ENCODE measurements at places on chromosomes 1 and 21.
A peak's percentile ranks its signal among the peaks of the same experiment; 100 is the strongest.

GRCh38 chr1:184387476-184388318 lies 868 bp downstream of the C1orf21 start:
- peak; percentile 19 for DNase-seq

- DNase-seq = no peak
These were observed 4.5 kb downstream of the RPS6KA1 start for GRCh38 chr1:26533951-26534509.

GRCh38 chr1:207014728-207015127 lies 17.8 kb downstream of the C1orf116 start:
- no peak for DNase-seq

GRCh38 chr1:246450611-246451251 lies 56.3 kb downstream of the SMYD3 start:
- no peak for DNase-seq

- no peak for DNase-seq
These were observed 19.3 kb downstream of the DMRTB1 start for GRCh38 chr1:53478502-53478818.

DNA sequence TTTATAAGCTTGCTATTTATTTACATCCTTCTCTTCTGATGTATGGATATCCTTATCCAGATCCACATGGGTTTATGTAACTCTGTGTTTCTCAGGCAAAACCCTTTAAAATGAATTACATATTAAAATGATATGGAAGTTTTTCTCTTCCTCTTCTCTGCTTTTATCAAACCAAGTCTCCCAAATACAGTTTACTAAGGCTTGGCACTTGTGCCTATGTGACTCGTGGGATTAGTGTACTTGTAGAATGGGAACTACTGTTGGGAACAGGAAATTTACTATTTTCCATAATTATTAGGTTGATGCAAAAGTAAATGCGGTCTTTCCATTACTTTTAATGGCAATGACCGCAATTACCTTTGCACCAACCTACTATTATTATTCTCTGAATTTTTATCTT lies 14.8 kb downstream of the SIM2 start:
- DNase-seq = no peak

GRCh38 chr1:219938706-219939105 lies 10.3 kb upstream of the SLC30A10 start:
- no peak for DNase-seq

GRCh38 chr21:37509802-37510393 lies 143.3 kb downstream of the DYRK1A start:
- no peak for DNase-seq

DNA sequence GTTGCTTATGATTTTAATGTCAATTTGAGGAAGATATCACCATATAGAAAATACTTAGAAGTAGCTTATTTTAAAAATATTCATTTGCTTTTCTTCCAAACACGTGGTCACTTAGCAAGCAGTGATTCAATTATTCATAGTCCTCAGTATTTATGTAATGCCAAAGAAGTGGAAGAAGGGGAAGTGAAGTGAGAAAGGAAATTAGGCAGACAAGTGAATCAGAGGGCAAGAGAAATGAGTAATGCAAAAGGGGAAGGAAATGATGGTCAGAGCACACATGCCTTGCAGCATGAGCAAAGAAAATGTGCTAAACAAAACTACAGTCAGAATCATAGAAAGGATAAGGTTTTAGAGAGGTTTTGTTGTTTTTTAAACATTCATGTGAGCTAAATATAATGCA lies 31.8 kb downstream of the SDCCAG8 start:
- no peak for DNase-seq

DNA sequence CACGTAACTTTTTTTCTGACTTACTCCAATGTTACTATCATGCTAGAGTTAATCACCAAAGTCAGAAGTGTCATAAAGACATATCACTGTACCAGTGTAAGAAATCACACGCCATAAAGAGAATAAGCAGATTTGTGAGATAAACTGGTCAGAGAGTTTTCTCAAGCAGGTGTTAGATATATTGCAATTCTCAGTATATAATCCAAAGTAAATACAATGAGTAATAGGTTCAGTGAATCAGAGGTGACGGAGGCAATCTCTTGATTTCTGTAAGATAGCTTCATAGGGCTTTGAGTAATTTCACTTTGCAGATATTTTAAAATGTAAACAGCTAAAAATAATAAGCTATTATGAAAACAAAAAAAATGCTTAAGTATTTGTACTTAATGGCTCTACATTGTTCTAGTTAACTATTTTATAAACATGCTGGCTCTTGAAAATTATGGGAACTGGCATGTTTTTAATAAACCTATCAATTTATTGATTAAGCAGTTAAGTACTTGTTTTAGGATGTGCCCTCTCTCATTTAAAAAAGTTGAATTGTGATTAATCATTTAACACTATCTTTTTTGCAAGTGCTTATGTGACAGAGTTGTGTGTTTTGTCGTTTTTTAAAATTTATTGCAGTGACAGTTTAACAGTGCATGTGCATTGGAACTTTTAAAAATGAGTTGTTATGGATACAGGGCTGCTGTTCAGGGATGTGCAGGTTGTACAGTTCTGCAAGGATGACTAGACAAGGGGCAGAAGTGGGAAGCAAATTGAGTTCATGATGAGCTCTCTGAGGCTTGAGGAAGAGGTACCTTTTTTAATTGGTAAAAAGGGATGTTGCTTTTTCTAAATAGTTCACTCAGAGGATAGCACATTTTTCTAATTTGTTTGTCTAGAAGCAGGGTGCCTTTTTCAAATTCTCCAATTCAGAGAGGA lies 119.1 kb downstream of the USP25 start:
- DNase-seq = no peak

DNA sequence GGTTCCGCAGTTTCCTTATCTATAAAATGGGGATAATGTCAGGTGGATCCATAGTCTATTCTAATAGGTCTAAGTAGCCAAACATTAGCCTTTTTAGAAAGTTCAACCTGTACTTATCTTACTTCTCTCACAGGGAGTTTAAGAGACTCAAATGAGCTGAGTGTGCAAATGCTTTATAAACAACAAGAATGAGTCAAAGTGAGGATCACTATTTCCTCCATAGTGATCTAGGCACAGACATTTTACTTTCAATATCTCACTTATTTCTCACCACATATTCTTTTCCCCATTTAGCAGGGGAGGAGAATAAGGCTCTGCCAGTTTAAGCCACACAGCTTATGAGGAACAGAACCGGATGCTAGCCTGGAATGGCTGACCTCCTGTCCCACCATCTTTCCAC lies 92.1 kb upstream of the LMO4 start:
- no peak for DNase-seq

DNA sequence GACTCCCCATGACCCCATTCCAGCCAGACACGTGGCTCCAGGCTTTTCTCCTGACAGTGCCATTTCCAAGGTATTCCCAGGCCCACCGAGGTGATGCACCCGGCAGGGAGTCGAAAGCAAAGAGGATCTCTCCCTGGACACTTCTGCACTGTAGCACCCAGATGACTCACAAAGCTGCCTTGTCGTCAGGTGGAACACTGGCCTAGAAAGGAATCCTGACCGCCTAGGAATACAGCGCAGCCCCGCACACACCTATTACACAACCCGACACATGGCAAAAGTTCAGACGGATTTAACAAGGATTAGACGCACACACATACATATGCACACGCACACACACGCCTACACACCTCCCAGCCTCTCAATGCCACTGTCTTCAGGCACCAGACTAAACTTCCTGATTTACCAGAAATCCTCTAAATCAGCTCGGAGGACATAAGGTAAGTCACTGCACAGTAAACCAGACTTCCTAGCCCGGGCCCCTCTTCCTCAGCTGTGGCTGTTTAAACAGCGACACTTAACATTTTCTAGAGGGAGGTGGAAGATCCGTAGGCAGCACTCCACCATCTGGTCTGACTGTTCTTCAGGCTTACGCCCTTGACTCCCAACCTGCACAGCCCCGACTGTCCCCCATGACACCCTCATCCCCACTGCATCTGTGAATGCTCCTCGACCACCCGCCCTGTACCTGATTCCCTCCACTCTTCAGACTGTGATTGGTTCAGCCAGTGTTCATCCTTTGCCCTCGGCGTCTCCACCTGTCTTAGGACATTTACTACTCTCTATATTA lies 12.7 kb downstream of the FAM89A start:
- DNase-seq = no peak

- DNase-seq = no peak
These were observed 135.1 kb upstream of the MROH9 start for GRCh38 chr1:170800265-170800664.

GRCh38 chr21:36169470-36170128 lies 13.0 kb downstream of the DOP1B start:
- DNase-seq = no peak

DNA sequence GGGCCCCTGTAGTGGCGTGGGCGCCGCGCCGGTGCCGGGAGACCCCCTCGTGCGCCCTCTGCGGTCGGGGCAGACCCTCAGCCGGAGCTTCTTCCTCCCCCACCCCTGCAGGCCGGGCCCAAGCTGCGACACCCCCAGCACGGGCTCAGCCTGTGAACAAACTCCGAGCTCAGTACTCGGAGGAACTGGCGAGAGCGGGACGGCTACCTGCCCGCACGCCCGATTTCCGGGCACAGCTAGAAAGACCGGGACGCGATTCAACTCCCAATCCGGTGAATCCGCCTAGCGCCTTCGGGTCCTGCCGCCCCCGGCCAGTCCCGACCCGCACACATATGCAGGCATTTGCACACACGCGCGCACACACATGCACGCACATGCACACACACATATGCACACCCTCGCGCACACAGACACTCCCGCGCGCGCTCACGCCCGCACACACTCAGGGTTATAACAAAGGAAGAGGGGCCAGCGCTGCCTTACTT lies 580 bp upstream of the BLACAT1 start:
- DNase-seq = peak; percentile 13

GRCh38 chr1:62040450-62040849 lies 154.2 kb upstream of the L1TD1 start:
- no peak for DNase-seq

DNA sequence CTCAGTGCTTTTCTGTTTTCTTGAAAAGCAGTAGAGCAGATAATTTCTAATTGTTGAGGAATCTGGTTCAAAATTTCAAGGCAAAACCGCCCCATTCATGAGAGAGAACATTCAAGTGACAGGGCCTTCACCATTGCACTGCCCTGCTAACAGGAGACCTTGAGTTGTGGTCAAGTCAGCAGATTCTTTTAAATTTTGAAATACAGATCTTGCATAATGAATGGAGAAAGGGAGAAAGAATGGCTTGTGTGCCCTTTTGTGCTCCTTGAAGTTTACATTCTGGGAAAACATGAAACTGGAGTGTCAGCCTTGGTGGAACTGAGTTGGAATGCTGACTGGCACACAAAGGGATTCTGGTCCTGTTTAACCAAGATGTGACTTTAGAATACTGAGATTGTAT lies 164.5 kb upstream of the UBE2U start:
- no peak for DNase-seq

- DNase-seq = peak; percentile 46
These were observed 7.3 kb upstream of the UMODL1 start for GRCh38 chr21:42063571-42064521.

- no peak for DNase-seq
These were observed 5.7 kb downstream of the PARK7 start for GRCh38 chr1:7967196-7967595.

DNA sequence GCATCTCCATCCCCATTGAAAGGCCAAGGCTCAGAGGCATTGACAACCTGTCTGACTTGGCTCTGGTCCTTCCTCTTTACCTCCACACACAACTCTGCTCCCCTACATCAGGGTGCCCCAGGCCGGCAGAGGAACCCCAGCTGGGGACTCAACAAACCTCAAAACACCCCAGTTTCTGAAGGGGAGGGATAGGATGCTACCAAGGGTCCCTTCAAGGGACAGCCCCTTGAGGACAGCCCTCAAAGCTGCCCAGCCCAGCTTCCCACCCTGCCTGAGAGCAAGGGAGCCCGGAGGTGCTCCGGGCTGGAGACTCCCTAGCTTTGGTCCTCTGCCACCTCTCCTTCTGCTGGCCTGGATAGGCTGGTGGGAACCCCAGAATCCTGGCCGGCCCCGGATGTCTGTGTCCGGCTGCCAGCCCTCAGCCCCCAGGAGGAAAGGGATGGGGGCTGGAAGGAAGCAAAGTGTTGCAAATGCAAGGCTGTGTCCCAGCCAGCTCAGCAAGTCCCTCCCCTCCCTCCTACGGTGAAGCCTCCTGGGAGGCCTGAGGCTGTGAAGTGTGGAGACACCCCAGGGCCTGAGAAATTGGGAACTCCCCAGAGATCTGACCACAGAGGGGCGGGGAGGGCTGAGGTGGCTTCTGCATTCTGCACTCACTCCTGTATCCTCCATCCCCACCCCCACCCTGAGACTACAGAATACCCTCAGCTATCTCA lies 1.1 kb upstream of the MARCKSL1 start:
- peak; percentile 64 for DNase-seq

DNA sequence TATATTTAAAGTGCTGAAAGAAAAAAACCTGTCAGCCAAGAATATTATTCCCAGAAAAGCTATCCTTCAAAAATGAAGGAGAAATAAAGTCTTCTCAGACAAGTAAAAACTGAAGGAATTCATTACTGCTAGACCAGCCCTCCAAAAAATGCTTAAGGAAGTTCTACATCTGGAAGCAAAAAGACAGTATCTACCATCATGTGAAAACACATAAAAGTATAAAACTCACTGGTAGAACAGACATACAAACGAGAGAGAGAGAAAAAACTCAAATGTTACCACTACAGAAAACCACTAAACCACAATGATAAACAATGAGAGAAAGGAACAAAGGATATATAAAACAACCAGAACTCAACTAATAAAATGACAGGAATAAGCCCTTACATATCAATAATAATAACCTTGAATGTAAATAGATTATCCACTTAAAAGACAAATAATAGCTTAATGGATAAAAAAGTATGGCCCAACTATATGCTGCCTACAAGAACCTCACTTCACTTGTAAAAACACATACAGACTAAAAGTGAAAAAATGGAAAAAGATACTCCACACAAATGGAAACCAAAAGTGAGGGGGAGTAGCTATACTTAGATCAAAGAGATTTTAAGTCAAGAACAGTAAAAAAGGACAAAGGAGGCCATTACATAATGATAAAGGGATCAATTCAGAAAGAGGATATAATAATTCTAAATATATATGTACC lies 22.0 kb downstream of the NSL1 start:
- DNase-seq = no peak

DNA sequence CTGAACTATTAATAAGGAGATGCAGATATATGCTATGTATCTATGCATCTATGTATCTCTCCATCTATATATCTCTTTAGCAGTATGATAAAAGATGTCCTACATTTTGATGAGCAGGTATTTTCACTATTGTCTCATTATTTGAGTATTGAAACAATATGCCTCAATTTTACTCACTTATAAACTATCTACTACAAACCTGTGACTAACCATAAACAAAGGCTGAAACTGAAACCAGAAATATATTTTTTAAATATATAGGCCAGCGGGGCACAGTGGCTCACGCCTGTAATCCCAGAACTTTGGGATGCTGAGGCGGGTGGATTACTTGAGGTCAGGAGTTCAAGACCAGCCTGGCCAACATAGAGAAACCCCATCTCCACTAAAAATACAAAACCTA lies 22.0 kb downstream of the EIF4G3 start:
- DNase-seq = no peak

All from activated CD4-positive, alpha-beta T cell treated with anti-CD3 and anti-CD28 coated beads, Interleukin-2, amount 50 U/mL, for 48 hours (primary cell).